NCI-H1436 treated with DMSO at 0.1 percent for 48 hours (cell line): ENCODE measurements at places on chromosomes 12 and 14.

DNA sequence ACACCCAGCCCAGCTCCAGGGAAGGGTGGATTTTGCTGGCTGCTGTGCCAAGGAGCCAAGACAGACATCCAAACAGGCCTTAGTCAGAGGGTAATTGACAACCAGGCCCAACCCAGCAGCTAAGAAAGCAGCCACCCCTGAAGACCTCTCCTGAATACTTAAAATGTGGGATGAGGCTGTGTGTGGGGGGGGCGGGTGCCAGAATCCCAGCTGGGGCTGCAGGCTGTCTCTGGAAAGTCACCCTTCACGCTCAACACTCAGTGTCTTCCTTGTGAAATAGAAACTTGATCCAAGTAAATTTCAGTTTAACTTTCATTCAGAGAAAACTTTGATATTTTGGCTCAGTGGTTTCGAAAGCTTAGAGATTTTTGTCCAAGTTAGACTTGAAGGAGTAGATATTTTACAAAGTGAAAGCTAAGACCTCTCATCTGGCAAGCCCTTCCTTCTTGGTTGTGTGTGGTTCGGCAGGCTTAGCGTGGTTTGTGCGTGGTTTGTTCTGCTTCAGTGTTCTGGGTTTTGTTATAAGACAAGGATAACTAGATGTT is 5.1 kb downstream of the PAPLN start:
- DNase-seq, result no peak

GRCh38 chr12:126247936-126248335 is 1182.7 kb downstream of the AACS start:
- DNase-seq, result no peak

DNA sequence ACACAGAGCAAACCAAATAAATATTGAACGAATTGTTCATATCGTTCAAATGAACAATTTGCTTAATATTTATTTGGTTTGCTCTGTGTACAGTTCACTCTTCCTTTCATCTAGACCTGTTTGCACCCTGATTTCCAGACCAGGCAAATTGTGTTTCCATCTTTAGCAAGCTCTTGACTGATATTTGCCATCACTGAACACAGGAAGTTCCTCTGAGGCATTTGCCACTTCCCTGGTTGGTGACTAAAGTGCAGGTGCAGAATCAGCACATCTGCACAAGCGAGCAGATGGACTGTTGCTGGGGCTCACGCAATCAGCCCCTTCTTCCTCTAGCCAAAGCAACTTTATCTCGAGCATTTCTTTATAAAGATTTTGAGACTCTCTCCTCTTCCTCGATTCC is 112.9 kb downstream of the DAAM1 start:
- DNase-seq, result no peak

DNA sequence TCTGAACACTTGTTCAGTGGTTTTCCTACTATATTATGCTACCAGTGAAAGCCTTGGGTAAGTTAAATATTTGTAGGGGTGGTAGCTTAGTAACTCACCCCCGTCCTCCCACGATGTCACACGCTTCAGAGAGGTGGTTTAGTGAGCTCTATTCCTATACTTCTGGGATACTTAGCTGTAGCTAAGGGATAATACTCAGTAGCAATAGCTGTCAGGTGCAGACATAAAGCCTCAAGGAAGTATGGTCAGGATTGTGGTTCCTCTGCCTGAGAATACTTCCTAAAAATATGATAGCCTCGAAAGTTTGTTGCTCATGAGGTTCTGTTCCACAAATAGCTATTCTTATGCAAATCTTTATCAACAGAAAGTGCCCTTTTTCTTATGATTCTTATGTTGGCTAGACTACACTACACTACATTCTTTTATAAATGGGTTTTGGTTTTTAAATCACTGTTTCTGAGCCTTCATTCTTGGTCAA is 11.9 kb downstream of the DLST start:
- no peak for DNase-seq

GRCh38 chr14:52377940-52378339 is 63.8 kb downstream of the PTGER2 start:
- DNase-seq, result peak; percentile 75

DNA sequence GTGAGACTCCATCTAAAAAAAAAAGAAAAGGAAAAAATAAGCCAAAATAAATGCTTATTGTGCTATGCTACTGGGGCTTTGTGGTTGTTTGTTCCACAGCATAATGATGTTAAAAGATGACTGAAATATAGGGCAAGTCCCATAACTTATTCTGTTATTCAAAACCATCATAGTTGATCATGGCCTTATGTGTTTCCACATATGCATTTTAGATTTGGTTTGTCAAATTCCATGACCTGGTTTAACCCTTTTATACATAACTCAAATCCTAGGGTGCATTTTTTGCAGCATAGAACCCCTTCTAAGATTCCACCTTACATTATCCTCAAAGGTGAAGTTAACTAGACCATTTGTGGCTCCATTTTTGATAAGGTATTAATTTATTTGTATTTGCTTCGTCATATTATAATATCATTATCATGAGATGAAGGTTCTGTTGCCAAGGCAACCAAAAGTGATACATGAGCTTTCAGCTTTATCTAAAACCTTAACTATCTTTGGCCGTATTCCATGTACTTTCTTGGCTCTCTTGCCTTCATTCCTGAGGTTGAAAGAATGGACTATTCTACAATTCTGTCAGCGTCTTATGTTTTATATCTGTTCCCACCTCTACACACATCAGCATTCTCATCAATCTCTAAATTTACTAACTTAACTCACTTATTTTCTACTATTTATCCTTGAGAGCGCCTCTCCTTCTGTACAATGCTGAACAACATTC is 138.7 kb upstream of the DYRK2 start:
- DNase-seq, result no peak

- DNase-seq, result no peak
Observed at GRCh38 chr14:65277580-65278270, 134.8 kb upstream of the FUT8 start.

DNA sequence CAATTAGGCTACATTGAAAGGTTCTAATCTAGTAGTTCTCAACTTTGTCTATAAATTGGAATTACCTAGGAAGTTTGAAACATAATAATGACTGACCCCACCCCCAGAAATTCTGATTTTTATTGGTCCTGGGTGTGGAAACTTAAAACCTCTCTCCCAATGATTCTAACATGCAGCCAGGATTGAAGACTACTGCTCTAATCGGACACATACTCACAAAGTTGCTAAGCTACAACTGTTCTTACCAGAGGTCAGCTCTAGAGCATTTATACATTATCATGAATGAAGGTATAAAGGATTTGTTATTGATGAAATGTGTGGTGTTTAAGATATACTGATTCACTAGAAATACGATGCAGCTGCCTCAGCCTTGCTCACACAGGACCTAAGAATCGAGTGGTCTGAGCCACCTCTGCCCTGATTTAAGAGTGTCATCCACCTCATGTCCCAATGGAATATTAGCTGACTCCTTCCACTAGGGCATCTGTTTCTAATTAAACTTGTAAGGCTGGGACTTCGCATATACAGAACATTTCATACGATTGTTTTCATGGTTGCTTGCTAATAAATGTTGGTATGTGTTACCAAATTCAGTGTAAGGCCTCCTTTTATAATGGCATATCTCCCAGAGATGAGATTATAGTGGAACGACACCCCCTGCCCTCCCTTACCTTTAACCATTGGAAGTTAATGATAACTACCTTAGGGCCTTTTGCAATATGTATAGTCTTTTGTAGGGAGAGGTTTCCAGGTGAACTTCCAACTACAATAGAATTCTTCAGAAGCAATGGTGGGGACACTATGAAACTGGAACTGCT is 410.8 kb upstream of the PDE3A start:
- DNase-seq, result no peak

DNA sequence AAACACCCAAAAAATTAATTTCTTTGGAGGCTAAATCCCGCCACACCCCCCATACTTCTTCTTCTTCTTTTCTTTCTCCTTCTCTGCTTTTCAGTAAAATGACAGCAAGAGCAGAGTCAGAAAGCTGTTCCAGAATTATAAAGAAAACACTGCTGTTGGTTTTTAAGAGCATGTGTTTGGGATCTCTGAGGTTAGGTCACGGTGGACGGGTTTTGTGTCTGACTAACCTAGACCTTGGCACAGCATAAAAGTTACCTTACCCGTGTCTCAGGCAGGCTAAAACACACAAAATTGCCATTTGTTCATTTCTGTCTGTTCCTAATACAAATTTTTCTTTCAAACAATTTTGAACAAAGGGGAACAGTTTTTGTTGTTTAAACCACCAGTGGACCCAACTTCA is 540.8 kb downstream of the NRXN3 start:
- DNase-seq, result no peak

DNA sequence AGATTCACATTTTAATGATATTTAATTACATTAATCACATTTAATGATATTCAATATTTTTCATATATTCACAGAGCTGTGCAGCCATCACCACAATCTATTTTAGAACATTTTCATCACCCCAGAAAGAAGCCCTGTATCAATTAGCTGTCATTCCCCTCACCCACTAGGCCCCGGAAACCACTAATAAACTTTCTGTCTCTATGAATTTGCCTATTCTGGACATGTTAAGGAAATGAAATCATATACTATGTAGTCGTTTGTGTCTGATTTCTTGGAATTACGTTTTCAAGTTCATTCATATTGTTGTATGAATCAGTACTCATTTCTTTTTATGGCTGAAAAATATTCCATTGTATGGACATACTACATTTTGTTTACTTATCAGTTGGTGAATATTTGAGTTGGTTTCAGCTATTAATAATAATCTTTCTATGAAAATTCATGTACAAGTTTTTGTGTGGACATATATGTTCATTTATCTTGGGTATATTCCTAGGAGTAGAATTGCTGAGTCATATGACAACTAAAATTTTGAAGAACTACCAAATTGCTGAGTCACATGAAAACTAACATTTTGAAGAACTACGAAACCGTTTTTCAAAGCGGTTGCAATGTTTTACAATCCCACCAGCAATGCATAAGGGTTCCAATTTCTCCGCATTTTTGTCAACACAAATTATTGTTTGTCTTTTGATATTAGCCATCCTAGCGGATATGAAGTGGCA is 11.7 kb upstream of the OTOGL start:
- no peak for DNase-seq

DNA sequence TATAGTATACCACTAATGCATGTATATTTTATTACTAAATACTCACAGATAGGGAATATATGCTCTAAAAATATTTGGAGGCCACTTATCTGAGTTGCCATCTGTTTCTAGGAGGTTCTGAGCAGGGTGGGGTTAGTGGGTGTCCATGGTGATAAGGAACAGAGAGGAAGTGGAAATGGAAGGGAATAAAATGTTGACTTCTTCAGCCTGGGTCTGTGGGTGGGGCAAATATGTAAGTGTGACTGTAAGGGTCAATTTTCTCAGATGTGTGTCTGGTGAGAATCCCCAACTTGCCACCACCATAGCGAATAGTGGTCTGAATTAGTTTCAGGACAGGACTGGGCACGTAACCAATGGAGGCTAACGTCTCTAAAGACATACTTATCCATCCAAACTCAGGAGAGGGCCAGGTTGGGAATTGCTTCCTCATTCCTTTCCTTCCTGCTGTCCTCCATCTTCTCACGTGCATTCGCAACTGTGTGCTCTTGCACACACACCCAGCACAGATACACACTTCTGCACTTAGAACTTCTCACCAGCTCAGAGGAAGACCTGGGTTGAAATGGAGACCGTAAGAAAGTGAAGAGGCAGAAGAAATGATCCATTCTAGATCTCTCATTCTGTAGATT is 54.2 kb upstream of the GZMB start:
- DNase-seq, result no peak

- DNase-seq, result no peak
Observed at GRCh38 chr14:94617366-94617941, 5.3 kb downstream of the SERPINA3 start.

- DNase-seq, result no peak
Observed at GRCh38 chr12:3187846-3188770, 110.9 kb downstream of the TSPAN9 start.

DNA sequence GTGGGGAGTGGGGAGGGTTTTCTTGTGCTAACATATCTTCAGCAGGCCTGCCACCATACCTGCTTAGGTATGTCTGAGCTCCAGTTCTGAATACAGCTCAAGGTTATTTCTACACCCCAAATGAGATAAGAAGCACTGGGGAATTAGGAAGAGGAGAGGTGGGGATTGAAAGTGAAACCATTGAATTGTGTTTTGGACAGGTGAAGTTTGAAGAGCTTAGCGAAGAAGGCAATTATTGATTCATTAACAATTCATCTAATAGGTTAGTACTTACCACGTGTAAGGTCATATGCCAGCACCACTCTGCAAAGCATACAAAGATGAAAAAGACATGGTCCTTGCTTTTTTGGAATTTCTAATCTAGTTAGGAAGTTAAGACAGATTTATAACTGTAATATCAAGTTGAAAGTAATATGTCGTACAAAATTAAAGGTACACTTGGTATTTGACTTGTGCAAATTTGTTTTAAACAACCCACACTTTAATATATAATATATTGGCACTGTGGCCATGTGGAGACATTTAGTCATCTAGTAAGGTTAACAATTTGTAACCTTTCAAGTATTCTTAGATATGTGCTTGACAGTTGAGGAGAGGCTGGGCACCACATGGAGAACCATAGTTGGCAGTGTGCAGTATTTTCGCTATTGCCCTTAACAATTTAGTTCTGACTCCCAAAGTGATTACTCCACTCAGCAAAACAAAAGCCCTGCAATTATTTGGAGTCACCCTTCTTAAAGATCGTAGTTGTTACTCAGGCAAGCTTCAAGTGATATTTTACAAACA is 3.6 kb downstream of the SMCO3 start:
- no peak for DNase-seq

DNA sequence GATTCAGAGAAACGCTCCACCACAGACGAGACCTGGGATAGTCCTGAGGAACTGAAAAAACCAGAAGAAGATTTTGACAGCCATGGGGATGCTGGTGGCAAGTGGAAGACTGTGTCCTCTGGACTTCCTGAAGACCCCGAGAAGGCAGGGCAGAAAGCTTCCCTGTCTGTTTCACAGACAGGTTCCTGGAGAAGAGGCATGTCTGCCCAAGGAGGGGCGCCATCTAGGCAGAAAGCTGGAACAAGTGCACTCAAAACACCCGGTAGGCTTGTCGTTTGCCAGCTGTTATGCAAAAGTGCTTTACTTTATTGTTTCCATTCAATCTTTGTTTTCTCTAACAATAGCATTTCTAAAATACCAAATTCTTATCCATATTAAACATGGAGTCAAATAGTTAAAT is 287.3 kb downstream of the NAV3 start:
- no peak for DNase-seq

GRCh38 chr14:22218728-22219127 is 370.3 kb downstream of the DAD1 start:
- no peak for DNase-seq

DNA sequence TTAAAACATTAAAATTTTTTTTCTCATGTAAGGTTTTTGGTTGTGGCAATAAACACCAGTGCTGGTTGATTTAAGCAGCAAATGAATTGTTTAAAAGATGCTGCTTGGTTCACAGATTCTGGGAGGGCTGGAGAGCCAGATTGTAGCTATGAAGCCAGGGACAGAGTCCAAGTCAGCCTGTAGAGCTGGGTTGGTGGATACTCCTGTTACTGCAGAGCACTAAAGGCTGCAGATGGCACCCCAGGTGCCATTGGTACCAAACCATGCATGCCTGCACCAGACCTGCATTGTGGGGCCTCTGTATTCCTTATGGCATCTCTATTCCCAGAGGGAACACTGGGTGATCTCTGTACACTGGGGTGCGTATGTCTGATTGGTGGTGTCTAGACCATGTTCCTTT is 113.3 kb downstream of the SNAPC1 start:
- DNase-seq, result no peak

- DNase-seq, result no peak
Observed at GRCh38 chr12:113857371-113857770, 108.8 kb downstream of the RBM19 start.

GRCh38 chr12:32824596-32824995 is 68.9 kb upstream of the YARS2 start:
- DNase-seq, result no peak
